ENCODE measurements at places on chromosomes 11 and 22.

GRCh38 chr11:9714272-9714940, 50.5 kb downstream of the SWAP70 start:
- DNase-seq = no peak

- DNase-seq = peak; percentile 14
Measured at GRCh38 chr22:44620129-44620840, 81.7 kb upstream of the PRR5 start.

GRCh38 chr11:9138612-9139579, 47.5 kb upstream of the SCUBE2 start:
- peak; percentile 10 for DNase-seq

GRCh38 chr11:2867722-2868505, 17.7 kb downstream of the CDKN1C start:
- no peak for DNase-seq

DNA sequence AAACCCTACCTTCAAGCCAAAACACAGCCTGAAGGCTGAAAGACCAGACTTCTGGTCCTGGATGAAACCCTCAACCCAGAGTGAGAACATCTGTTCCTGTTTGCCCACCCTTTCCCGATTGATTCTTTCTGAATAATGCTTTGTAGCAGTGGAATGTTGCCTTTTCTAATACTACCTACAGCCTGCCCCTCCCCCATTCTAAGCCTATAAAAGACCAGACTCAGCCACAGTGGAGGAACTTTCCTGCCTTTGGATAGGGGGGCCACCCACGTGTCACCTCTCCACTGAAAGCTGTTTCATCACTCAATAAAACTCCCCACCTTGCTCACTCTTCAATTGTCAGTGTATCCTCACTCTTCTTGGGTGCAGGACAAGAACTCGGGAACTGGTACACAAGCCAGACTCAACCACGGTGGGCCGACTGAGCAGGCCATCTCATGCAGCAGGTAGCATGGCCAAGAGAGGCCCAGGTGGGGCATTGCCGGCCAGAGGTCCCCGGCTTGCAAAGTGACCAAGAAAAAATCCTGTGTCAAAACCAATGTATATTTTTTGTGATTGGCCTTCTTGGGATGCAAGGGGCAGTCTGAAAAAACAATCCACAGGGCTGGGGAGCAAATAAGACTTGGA, 6.6 kb upstream of the APOL6 start:
- DNase-seq = no peak

DNA sequence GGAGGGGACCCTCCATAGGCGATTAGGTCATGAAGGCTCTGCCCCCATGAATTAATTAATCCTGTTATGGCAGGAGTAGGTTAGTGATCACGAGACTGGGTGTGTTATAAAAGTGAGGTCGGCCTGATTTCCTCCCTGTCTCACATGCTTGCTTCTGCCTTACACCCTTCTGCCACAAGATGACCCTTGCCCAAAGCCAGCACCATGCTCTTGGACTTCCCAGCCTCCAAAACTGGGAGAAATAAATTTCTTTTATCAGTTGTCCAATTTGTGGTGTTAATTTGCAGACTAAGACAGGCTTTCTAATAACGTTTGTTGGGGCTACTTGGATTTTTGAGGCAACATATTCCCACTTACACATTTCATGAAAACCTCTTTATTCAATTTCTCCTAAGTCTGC, 23.4 kb upstream of the ALDH3B2 start:
- no peak for DNase-seq

- DNase-seq = no peak
Measured at GRCh38 chr11:5671831-5672230, 13.0 kb downstream of the TRIM5 start.

DNA sequence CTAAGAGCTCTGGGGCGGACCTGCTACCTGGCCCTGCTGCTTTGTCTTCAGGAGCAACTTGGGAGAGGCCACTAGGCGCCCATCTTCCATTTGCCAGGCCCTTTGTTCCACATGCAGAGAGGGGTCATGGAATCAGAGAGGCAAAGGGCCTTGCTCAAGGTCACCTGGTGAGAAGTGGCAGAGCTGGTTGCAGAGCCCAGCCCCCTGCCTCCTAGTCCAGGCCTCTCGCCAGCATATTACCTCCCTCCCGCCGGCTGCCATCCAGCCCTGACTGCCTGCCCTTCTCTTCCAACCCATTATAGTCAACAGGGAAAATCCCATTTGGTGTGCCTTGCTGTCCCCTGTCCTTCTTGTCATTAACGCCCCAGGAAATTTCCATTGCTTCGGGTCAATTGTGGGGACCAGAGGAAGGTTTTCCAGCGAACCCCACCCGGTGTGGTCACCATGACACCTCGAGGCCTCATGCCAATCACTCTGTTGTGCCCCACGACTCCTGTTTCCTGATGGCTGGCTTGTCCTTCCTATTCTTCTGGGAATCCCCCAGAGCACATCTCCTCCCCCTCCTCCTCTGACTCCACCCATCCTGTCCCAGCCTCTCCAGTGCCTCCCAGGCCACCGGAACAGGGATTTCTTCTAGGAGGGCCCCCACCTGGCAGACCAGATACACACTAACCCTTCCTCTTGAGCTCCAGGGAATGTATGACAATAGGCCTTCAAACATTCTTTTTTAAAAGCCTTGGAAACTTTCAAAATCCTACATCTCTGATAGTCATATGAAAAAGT, 77.0 kb downstream of the NECTIN1 start:
- no peak for DNase-seq

DNA sequence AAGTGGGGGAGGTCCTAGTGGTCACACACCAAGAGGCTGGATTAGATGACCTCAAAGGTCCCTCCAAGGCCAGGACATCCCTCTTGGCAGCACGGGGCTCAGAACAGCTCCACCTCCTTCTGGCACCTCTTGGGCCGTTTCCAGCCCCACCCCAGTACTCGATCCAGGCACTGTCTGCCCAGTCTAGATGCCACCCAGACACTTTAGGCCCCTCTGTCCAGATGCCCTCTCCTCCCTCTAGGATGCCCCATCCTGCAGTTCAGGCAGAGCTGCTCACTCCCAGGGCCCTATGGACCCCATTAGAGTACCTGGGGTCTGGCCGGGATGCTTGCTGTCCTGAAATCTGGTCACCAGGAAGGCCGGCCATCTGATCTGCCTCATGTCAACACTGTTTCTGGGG, 34.7 kb upstream of the PRR5 start:
- no peak for DNase-seq

DNA sequence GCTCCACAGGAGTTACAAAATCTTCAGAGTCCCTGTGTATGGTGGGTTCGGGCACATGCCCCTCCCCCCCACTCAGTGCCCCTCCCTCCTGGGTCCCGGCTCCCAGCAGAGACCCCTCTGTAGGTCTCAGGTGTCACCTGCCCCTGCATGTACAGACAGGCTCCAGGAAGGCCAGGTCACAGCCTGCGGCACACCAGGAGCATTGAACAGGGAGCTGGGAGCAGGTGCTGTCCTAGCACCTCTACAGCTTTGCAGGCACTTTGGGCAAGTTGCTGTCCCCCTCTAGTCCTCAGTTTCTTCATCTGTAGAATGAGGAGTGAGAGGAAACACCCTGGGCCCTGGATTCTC, 80.1 kb upstream of the RTL6 start:
- no peak for DNase-seq

DNA sequence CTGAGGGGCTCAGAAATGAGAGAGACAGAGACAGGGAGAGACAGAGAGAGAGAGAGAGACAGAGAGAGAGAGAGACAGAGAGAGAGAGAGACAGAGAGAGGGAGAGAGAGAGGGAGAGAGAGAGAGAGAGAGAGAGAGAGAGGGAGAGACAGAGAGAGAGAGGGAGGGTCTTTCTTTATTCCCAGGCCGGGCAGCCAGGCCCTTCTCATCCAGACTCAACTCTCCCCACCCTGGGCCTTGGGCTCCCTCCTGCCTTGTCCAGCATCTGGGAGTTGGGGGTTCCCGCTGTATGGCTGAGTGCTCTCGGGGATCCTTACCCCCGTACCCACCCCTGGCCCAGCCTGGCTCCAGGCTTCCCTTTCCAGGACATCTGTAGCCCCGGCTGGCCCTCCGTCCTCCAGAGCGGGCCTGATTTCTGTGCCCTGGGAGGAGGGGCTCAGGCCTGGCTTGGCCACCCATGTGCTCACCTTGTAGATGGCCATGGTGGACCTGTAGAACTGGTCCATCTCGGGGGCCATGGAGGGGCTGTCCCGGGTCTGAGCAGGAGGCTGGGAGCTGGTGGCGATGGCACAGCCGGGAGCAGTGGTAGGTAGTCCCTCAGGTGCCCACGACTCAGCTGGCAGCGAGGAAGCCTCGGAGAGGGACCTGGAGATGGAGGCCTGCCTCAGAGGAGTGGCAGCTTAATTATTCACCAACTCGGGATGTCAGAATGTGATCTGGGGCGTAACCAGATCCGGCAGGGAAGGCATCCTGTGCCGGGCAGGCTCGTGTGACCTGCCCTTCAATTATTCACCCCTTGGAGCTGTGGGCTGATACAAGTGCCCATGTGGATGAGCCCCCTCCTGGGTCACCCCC, at the start of gene BAIAP2L2:
Gene BAIAP2L2, minus strand, starts transcription at position 677 of the 855 bp plus-strand sequence. Its CDS starts 159 bp downstream, at position 518.
- DNase-seq = no peak

GRCh38 chr11:6862961-6863360, at the start of gene OR10A2:
TSS of gene OR10A2 (plus strand) at chr11:6863057. CDS start at chr11:6869755, 6,698 bp downstream.
- no peak for DNase-seq

GRCh38 chr22:42292732-42293520, 22.5 kb upstream of the TCF20 start:
- no peak for DNase-seq

DNA sequence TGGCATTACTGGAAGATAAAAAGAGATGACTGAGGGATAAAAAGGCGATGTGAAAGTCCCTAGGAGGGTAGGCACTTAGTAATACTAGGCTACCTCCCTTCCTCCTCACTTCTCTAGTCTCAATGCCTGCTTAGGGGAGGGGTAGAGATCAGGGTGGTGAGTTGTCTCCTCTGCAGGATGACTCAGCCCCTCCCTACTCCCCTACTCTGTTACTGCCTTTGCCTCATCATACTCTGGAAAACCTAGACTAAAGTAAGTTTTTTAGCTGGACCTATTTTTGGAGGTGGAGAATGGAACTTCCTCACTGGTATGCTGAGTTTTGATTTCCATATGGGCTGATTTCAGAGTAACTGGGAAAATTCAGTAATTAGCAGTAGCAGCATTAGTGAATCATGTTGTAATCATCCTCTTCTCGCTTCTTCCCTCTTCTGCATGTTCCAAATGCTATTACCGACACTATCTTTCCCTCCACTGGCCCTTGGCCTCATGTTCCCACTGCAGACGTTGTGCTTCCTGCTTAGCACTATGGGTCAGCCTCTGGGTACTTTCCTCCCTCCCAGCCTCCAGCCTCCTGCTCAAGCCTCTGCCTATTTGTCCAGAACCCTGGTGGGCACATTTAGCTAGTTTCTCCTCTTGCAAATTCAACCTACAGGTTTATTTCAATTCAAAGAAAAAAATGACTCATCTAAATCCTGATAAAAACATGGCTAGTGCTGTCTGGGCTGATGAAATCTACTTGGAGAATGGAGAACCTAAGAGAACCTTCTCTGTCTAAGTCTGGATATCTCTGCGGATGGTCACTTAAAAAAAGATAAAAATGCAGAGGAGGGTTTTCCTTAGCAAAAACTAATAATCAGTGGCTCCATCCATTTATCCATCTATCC, 281.7 kb downstream of the ST3GAL4 start:
- no peak for DNase-seq

DNA sequence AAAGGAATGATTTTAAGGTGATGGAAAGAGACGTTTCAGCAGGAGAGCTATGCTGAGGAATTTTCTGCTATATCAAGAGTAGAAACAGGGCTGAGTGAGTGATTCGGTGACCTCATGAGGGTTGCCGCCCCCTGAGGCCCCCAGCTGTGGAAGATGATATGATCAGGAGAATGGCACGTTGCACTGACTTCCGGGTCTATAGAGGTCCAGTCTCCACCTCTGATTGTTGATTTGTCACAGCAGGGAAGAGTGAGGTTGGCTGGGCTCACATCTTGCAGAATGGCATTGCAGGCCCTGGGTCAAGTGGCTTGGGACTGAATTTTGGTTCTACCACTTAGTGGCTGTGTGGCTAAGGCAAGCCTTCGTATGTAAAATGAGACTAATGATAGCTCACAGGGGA, 205.1 kb downstream of the SNX19 start:
- no peak for DNase-seq

DNA sequence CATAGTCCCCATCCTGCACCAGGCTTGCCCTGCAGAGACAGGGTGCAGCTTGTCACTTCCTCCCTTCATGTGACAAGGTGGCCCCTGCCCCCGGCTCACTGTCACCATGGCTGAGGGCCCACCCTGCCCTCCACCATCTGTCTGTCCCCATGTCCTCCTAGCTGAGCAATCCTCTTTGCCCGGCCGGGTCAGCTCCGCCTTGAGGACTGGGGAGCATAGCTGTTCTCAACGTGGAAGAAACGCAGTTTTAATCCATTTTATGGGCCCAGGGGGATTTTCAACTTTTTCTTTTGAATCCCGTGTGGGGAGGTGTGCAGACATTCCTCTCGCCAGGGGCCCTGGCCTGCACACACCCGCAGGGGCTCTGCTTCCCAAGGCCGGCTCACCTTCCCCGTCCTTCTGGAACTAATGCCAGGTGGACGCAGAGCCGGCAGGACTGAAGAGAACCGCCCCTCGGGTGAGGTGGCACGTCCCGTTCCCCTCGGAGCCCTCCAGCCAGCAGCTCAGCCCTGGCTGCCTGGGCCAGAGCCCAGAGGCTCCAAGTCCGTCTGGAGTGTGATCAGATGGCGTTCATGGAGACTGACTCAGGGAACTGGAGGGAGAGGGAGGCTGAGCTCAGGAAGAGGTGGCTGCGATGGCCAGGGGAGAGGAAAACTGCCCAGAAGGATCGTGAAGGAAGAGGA, 1108.7 kb downstream of the BRD1 start:
- DNase-seq = no peak

- DNase-seq = no peak
Measured at GRCh38 chr22:36329254-36330078, 58.3 kb downstream of the MYH9 start.

- no peak for DNase-seq
Measured at GRCh38 chr11:69899957-69900821, 81.0 kb upstream of the FGF3 start.

- DNase-seq = no peak
Measured at GRCh38 chr11:12272821-12273617, 104.4 kb upstream of the PARVA start.

DNA sequence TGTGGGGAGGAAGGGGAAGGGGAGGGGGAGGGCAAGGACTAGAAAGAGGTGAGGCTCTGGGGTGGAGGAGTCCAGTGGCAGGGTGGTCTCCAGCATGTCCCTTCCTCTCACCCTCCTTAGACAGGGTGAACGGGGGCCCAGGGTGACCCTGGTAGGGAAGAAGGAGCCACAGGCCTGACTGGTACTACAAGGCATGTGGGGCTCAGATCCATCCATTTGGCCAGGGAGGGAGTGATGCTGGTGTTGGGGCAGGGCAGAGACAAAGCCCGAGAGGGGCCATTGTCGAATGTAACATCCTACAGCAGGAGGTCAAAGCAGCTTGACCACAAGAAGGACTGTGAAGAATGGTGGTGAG, 69.0 kb upstream of the SHISAL1 start:
- DNase-seq = no peak

- DNase-seq = no peak
Measured at GRCh38 chr11:62602141-62603071, 741 bp upstream of the MTA2 start.

Data from stimulated activated CD4-positive, alpha-beta T cell treated with anti-CD3 and anti-CD28 coated beads, Interleukin-1b, Interleukin-23, amount 100 ng/mL, for 24 hours (primary cell).